ENCODE measurements at places on chromosomes 6 and 20.

- DNase-seq = peak; percentile 46
These were observed 19.0 kb downstream of the REM1 start for GRCh38 chr20:31494131-31494530.

- no peak for DNase-seq
These were observed 142.9 kb downstream of the HIVEP2 start for GRCh38 chr6:142802124-142802523.

- DNase-seq = no peak
These were observed 70.9 kb upstream of the ASCC3 start for GRCh38 chr6:100952006-100952405.

GRCh38 chr20:63125838-63126601, 89.9 kb downstream of the YTHDF1 start:
- no peak for DNase-seq

GRCh38 chr6:454148-454991, 62.8 kb downstream of the IRF4 start:
- DNase-seq = no peak

Measured in NAMALWA (cell line).